ENCODE measurements at places on chromosomes 12 and 14. TPM values are rescaled to one million over a fixed set of nuclear protein-coding genes. Genes with fewer than 3 reads are reported as not detected.

The RTN1 gene
- total RNA-seq, result 8.6 TPM

The ORAI1 gene
- total RNA-seq, result 0.66 TPM

The KRT80 gene
- total RNA-seq, result 11.9 TPM

The TTC6 gene
- not detected for total RNA-seq

The VWF gene
- total RNA-seq, result 76.1 TPM

The ESR2 gene
- total RNA-seq, result not detected

The MLF2 gene
- total RNA-seq, result 59.4 TPM

The CAPZA3 gene
- not detected for total RNA-seq

The TMCC3 gene
- 1.3 TPM for total RNA-seq

The CEP128 gene
- total RNA-seq, result 14.5 TPM

The TMEM121 gene
- total RNA-seq, result 13.8 TPM

The KRT2 gene
- total RNA-seq, result not detected

The APOLD1 gene
- 23.4 TPM for total RNA-seq

The MYL6B gene
- total RNA-seq, result 7.5 TPM

The EPYC gene
- not detected for total RNA-seq

The ETFBKMT gene
- 4.9 TPM for total RNA-seq

The TBX3 gene
- 4.2 TPM for total RNA-seq

The KLHL33 gene
- 0.26 TPM for total RNA-seq

The FAM222A gene
- total RNA-seq, result 16.2 TPM

The FGF6 gene
- not detected for total RNA-seq

The GPD1 gene
- total RNA-seq, result 7.0 TPM

The CLEC6A gene
- total RNA-seq, result not detected

The HOXC6 gene
- not detected for total RNA-seq

The ADCY6 gene
- 38.6 TPM for total RNA-seq

The ESPL1 gene
- total RNA-seq, result not detected

The RALGAPA1 gene
- 48.8 TPM for total RNA-seq

The TRHDE gene
- total RNA-seq, result 73.2 TPM

The PCNX1 gene
- total RNA-seq, result 25.4 TPM

The SMIM41 gene
- 0.66 TPM for total RNA-seq

The IFI27L1 gene
- 3.4 TPM for total RNA-seq

The ZFP36L1 gene
- 365 TPM for total RNA-seq

The TMEM132C gene
- total RNA-seq, result 4.4 TPM

The GMFB gene
- total RNA-seq, result 24.7 TPM

The C1QL4 gene
- total RNA-seq, result not detected

The ZDHHC22 gene
- total RNA-seq, result not detected

The JPH4 gene
- total RNA-seq, result 0.99 TPM

The FAM177A1 gene
- total RNA-seq, result 22.3 TPM

The GLS2 gene
- total RNA-seq, result 45.5 TPM

The BCAT1 gene
- total RNA-seq, result 30.0 TPM

The CLEC4D gene
- total RNA-seq, result not detected

The P2RX7 gene
- 1.0 TPM for total RNA-seq

The ADAM21 gene
- total RNA-seq, result 0.52 TPM

The CLEC9A gene
- not detected for total RNA-seq

The PLA2G1B gene
- 6,971 TPM for total RNA-seq

The TBX5 gene
- not detected for total RNA-seq

The B4GALNT3 gene
- total RNA-seq, result 4.0 TPM

The MDGA2 gene
- not detected for total RNA-seq

The GPR84 gene
- not detected for total RNA-seq

The ARHGAP9 gene
- total RNA-seq, result 18.9 TPM

The RAD9B gene
- total RNA-seq, result not detected

The KLRC1 gene
- total RNA-seq, result 0.52 TPM

The HOXC4 gene
- total RNA-seq, result not detected

The ITGB7 gene
- total RNA-seq, result 4.9 TPM
